ENCODE measurements at places on chromosomes 1 and 21.

DNA sequence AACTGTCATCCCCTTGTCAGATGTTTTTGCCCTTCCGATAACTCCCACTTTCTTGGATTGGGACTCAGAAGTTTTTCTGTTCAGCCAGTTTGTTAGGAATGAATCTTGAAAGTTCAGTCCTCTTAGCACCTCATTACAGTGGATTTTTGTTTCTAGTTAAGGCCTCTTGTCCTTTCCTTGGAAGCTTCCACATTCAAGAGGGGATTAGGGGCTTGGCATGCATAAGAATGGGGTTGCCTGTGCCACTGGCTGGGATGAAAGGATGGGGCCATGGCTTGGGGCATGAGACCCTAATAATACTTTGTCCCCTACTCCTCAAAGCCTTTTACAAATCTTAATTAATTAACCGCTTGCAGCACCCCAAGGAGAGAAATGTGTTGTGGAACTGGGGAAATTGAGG is 2.4 kb upstream of the DHDDS start:
- DNase-seq = no peak

GRCh38 chr1:156124557-156125483 is 10.3 kb downstream of the LMNA start:
- DNase-seq = no peak

GRCh38 chr1:192635939-192636338 is at the start of gene RGS13:
Gene RGS13 (plus strand): TSS chr1:192636147. CDS start chr1:192644335, 8,188 bp downstream.
- no peak for DNase-seq

- DNase-seq = no peak
These were observed 5.9 kb upstream of the VCAM1 start for GRCh38 chr1:100713626-100714025.

- DNase-seq = no peak
These were observed 288.4 kb downstream of the SMYD3 start for GRCh38 chr1:246218686-246219085.

- DNase-seq = no peak
These were observed 56.3 kb upstream of the FBXO28 start for GRCh38 chr1:224057461-224058199.

GRCh38 chr1:33874636-33875035 is 10.8 kb downstream of the HMGB4 start:
- no peak for DNase-seq

Data from CD4-positive, alpha-beta T cell treated with Interleukin-6 at 100 ng/mL for 8 hours (primary cell).